ENCODE measurements at places on chromosomes 2 and 18.

DNA sequence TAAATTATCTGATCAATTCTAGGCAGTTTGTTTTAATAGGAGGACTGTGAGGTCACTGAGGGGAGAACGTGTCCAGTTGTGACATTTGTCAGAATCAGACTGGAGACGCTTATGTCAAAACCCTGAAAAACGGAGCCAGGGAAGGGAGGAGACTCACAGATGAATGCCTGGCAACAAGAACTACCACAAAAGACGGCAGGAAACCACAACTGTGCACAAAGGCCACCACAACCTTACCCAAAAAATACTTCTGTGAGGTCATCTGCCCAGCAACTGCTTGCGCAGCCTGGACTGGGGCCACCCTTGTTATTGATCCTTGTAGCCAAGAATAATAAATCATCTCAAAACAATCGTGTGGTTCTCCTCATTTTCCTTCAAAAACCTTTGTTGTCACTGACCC is 173.0 kb upstream of the ALKAL2 start:
- H3K4me1 ChIP-seq: no peaks in the 10 kb centered on the region
- no peaks in the 10 kb centered on the region for H3K27me3 ChIP-seq
- H3K36me3 ChIP-seq: no peaks in the 10 kb centered on the region
- no peak overlapping the region for H3K27ac ChIP-seq

DNA sequence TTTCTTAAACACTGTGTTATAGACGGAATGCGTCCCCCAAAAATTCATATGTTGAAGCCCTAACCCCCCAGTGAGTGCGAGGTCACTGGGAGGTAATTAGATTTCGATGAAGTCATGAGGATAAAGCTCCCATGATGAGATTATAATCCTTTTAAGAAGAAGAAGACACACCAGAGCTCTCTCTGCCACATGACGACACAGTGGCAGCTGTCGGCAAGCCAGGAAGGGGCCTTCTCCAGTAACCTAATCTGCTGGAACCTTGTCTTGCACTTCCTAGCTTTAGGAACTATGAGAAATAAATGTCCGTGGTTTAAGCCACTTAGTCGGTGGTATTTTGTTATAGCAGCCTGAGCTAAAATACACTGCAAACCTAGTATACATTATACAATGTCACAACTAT is 12.3 kb downstream of the TMEM237 start:
- no peak overlapping the region for H3K4me3 ChIP-seq
- H3K4me1 ChIP-seq: no peaks in the 10 kb centered on the region
- H3K36me3 ChIP-seq: no peaks in the 10 kb centered on the region
- H3K27me3 ChIP-seq: no peaks in the 10 kb centered on the region
- H3K27ac ChIP-seq: no peak overlapping the region
- DNase-seq: no peak

DNA sequence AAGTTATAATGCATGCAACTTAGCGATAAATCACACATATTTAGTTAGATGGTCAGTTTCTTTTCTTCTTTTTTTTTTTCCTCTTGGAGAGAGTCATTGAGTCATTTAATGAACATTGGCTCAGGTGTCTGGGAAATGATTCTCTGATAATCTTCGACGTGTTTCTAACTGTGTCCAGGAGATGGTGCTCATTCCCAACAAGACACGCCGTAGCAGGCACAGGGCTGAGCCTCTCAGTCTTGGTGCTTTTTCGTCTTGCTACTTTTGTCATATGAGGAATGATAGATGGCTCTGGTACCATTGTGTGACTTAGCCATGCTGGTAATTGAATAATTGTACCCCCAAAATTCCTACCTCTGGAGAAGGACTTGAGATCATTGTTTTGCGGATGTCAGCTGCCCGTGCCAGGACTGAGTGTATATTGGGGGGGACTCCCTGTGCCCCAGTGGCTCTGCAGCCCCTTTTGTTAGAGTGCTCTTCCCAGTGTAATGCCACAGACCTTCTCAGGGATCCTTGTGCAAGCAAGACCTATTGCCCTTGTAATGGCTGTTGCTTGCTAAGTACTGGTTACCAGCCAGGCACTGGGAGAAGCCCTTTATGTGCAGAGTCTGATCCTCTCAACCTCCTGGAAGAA is 107.6 kb upstream of the CYRIA start:
- DNase-seq: peak; percentile 27
- H3K4me3 ChIP-seq: no peak overlapping the region
- no peak overlapping the region for H3K27ac ChIP-seq
- H3K4me1 ChIP-seq: peaks cover 1% of the 10 kb centered on the region
- no peaks in the 10 kb centered on the region for H3K27me3 ChIP-seq
- no peaks in the 10 kb centered on the region for H3K36me3 ChIP-seq

- H3K4me1 ChIP-seq: peaks cover 4% of the 10 kb centered on the region
- no peaks in the 10 kb centered on the region for H3K27me3 ChIP-seq
- H3K4me3 ChIP-seq: no peak overlapping the region
- H3K27ac ChIP-seq: no peak overlapping the region
Observed at GRCh38 chr18:62792016-62792415, 76.7 kb downstream of the PHLPP1 start.

DNA sequence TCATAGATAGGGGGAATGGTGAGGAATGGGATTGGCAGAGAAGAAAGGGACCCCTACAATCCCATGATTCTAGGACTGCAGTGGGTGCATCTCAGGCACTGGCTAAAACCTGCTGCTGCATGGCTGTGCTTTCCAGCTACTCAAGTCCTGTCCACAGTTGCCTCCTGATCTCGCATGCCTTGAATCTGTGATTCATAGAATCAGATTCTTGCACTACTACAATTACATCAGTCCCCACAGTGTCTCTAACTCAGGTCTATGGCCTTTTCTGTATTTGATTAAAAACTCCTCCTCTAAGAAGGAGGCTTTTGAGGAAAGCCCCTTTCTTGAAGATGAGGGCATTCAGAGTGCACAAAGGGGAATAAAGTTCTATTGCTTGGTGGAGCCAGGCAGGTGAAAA is 117.4 kb downstream of the LRATD1 start:
- no peaks in the 10 kb centered on the region for H3K27me3 ChIP-seq
- H3K4me3 ChIP-seq: no peak overlapping the region
- DNase-seq: no peak
- H3K4me1 ChIP-seq: no peaks in the 10 kb centered on the region
- H3K27ac ChIP-seq: no peak overlapping the region
- H3K36me3 ChIP-seq: no peaks in the 10 kb centered on the region

GRCh38 chr18:50338122-50338521 is 36.7 kb upstream of the SKA1 start:
- no peaks in the 10 kb centered on the region for H3K36me3 ChIP-seq
- H3K4me1 ChIP-seq: no peaks in the 10 kb centered on the region
- no peak for DNase-seq
- no peak overlapping the region for H3K4me3 ChIP-seq

DNA sequence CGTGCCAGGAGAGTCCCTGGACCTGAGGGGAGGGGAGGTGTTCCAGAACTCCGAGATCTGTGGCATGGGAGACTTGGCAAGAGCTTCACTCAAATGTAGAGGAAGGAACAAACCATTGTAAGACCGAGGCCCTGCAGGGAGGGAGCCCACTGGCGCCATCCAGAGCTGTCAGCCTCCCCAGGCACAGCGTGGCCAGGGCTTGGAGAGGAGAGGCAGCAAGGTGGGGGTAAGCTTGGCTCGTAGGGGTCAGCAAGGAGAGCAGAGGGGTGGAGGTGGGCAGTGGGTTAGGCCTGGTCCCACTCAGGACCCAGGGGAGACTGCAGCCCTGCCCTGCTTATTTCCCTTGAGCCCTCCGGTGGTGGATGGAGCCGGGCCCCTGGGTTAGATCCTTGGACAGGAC is 3.6 kb downstream of the TMEM177 start:
- H3K4me1 ChIP-seq: peaks cover 12% of the 10 kb centered on the region
- H3K27me3 ChIP-seq: no peaks in the 10 kb centered on the region
- H3K27ac ChIP-seq: no peak overlapping the region
- DNase-seq: no peak

GRCh38 chr2:128263902-128264331 is 54.8 kb downstream of the HS6ST1 start:
- DNase-seq: no peak
- no peak overlapping the region for H3K4me3 ChIP-seq
- H3K36me3 ChIP-seq: no peaks in the 10 kb centered on the region
- H3K27ac ChIP-seq: no peak overlapping the region
- H3K27me3 ChIP-seq: no peaks in the 10 kb centered on the region

- no peak for DNase-seq
- H3K27ac ChIP-seq: no peak overlapping the region
- H3K4me3 ChIP-seq: no peak overlapping the region
- no peaks in the 10 kb centered on the region for H3K27me3 ChIP-seq
Observed at GRCh38 chr2:71782323-71782722, 329.0 kb downstream of the DYSF start.

DNA sequence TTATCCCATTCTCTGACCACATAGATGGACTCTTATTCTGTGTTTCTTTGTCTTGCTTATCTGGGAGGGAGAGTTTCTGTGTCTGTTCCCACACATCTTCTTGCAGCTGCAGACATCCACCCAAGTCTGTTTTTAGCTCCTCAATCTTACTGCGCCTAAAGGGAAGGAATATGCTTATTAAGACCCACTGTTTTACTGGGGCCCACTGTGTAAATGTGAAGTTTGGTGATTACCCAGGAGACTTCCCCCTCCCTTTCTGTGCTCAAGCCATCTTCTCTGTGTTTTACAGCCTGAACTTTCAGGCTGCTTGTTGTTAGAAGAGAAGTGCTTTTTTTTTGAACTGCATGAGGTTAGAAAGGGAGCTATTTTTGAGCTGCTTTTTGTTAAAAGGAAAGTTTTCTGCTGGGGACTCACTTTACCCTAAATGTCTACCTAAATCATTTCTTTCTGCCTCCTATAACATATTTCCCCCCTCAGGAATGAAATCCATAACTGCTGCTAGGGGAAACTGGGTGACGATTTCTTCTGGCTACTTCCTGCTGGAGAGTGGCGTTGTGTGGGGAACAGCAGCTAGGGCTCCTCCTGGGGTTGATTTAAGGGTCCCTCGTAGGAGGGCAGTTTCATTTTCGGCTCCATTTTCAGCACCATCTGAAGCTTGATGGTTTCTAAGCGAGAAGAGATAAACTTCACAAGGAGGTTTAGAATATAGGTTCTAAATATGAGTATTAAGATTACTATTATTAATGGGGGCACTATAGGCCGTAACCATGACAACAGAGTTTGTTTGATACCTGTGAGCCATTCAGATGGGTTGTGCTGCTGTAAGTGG is 39.5 kb upstream of the GMCL1 start:
- no peaks in the 10 kb centered on the region for H3K36me3 ChIP-seq
- peak; percentile 40 for DNase-seq

DNA sequence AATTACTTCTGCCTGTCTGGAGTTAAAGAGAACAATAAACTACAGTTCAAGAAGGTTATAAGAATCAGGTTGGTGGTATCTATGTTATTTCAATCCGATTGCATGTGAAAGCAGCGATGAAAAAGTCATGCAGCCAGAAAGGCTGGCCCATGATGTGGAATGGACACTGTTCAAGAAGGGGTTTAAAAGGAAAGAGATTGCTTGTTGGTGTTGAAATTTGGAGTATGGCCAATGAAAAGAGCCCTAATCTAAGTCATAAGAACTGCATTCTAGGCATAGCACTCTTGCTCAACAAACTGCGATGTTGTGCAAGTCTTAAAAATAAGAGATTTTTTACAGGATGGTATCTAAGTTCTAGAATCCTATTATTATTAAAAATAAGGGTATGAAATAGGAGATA is 61.3 kb downstream of the EFEMP1 start:
- no peak overlapping the region for H3K4me3 ChIP-seq
- no peaks in the 10 kb centered on the region for H3K27me3 ChIP-seq
- peak; percentile 31 for DNase-seq
- H3K4me1 ChIP-seq: peaks cover 12% of the 10 kb centered on the region

- no peaks in the 10 kb centered on the region for H3K36me3 ChIP-seq
- no peak for DNase-seq
- no peak within 1 kb of the TSS for H3K27ac ChIP-seq
- no peaks in the 10 kb centered on the region for H3K27me3 ChIP-seq
- no peaks in the 10 kb centered on the region for H3K4me1 ChIP-seq
- peak within 1 kb of the TSS; percentile 26 for H3K4me3 ChIP-seq
Observed at GRCh38 chr2:187554011-187554703, at the start of gene TFPI. TSS of gene TFPI (minus strand) at chr2:187554435. CDS start at chr2:187503768, 50,667 bp downstream.

- H3K4me1 ChIP-seq: no peaks in the 10 kb centered on the region
- no peak overlapping the region for H3K27ac ChIP-seq
- no peaks in the 10 kb centered on the region for H3K27me3 ChIP-seq
- no peak overlapping the region for H3K4me3 ChIP-seq
- no peaks in the 10 kb centered on the region for H3K36me3 ChIP-seq
Observed at GRCh38 chr2:2590841-2591541, 259.9 kb upstream of the MYT1L start.

DNA sequence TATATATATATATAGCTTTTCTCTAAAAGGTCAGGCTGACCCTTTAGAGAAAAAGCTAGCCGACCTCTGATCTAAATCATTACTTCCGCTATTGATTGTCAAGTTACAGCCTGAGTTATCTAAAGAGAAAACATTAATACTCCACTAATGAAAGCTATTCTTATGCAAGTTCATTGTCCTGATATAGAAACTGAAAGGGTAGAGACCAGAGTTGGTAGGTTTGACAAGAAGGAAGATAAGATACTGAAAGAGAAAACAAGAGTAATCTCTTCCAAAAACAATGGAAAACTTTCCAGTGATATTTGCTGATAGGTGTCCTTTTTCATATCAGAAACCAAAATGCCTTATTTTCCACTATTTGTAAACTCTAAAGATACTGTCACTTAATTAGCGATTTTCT is 62.8 kb upstream of the SLC39A10 start:
- no peak overlapping the region for H3K27ac ChIP-seq
- no peak for DNase-seq
- no peaks in the 10 kb centered on the region for H3K27me3 ChIP-seq

GRCh38 chr2:76569819-76570218 is 859.1 kb upstream of the GCFC2 start:
- H3K27ac ChIP-seq: no peak overlapping the region
- H3K27me3 ChIP-seq: no peaks in the 10 kb centered on the region
- H3K4me3 ChIP-seq: no peak overlapping the region
- no peaks in the 10 kb centered on the region for H3K36me3 ChIP-seq
- DNase-seq: no peak

GRCh38 chr2:70047451-70047850 is 39.8 kb upstream of the PCBP1 start:
- no peak overlapping the region for H3K27ac ChIP-seq
- H3K27me3 ChIP-seq: no peaks in the 10 kb centered on the region
- no peaks in the 10 kb centered on the region for H3K36me3 ChIP-seq
- no peak for DNase-seq
- H3K4me1 ChIP-seq: no peaks in the 10 kb centered on the region
- H3K4me3 ChIP-seq: no peak overlapping the region
